ENCODE measurements at places on chromosomes 7 and 10. TPM values are rescaled to one million over a fixed set of nuclear protein-coding genes. Genes with fewer than 3 reads are reported as not detected.

Gene GPR37
- total RNA-seq: 18.4 TPM

Gene YAE1
- total RNA-seq: 51.5 TPM

Gene SLC13A1
- not detected for total RNA-seq

Gene LIPK
- not detected for total RNA-seq

Gene FOXI2
- total RNA-seq: not detected

Gene CNNM1
- 0.03 TPM for total RNA-seq

Gene PAPOLB
- total RNA-seq: not detected

Gene ADGRA1
- total RNA-seq: not detected

Gene HOXA2
- 0.21 TPM for total RNA-seq

Gene GIMAP4
- not detected for total RNA-seq

Gene PLXNA4
- 0.08 TPM for total RNA-seq

Gene LFNG
- 7.7 TPM for total RNA-seq

Gene GBX1
- total RNA-seq: not detected

Gene SPACDR
- total RNA-seq: not detected
